ENCODE measurements at places on chromosomes 13 and 19.

DNA sequence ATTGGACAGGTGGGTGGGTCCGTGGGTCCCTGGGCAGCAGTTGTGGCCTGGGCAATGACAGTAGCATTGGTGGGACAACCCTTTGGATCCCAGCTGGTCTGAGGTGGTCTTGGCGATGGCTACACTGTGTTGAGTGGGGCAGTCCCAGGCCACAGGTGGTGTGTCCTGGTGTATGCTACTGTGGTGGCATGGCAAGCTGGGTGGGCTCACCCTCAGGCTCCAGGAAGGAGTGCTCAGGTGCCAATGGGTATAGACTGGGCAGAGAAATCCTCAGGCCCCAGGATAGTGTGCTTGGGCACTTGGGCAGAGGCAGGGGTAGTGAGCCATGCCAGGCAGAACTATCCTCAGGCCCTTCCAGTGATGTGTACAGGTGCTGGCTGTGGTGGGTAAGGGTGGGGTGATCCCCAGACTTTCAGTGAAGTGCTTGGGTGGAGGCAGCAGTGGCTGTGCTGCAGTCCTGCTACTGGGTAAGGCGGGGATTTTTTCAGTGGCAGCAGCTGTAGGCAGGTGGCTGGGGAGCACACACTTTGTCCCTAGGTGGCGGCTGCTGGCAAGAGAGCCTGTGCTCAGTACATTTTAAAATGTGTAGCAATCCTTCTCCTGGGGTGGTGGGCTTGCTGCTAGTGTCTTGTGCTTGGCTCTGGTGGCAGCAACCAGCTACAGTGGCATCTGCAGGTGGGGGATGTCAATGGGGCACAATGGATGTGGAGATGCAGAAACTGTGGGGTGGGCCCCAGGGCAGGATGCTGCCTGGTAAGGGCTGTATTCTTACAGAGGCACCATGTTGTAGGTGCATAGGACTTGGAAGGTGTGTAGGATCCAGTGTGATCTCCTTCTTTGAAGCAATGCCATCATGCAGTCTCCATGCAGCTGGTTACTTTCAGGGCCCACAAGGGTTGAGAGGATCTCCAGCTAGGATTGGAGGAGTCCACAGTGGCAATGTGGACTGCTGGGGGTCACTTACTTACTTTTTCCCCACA, 64.9 kb downstream of the DNAJC3 start:
- DNase-seq: no peak

DNA sequence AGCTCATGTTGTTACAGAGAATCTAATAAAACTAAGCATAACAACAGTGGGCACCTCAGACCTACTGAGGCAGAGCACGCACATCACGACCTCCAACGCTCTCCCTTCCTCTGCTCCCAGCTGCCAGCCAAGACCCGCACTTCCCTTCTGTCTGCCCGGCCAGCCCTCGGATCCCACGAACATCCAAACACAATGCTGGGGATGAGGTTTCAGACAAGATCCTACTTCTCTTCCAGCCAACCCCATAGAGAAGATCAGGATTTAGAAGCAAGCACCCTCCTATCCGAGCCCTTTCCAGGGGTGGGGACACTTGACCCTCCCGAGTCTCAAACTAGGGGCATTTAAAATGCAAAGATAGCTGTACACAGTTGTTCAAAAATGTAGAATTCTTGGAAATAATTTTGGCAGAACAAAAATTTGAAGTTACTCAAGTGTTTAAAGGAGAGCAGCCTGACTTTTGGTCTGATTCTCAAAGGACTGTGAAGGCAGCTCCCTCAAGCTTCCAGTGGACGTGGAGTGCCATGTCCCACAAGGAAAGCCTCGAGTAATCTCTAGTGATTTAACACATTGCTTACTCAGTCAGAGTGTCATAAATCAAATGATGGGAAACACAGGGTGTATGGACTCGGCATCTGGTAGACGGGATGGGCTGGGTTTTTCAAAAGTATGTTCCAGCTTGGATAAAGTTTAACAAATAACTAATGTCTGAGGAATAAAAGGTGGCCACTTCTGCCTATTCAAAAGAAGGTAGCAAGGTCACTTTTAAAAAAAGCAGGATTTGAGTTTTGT, 32.8 kb downstream of the ANKRD10 start:
- DNase-seq: no peak

DNA sequence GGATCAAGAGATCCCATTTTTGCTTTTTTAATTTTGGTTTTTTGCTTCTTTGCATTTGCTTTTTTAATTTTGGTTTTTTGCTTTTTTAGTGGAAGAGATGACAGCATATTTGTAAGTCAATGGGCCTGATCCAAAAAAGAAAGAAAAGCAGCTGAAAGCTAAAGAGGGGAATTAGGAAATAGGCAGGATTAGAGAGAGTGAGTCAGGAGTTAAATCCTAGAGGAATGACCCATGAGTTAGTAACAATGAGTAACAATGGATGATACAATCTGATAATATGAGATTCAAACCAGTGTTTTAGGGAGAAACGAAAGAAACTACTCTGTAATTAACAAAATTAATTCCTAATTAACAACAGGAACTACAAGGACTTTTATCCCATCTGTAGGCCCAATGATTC, 111.2 kb upstream of the SGCG start:
- DNase-seq: no peak

DNA sequence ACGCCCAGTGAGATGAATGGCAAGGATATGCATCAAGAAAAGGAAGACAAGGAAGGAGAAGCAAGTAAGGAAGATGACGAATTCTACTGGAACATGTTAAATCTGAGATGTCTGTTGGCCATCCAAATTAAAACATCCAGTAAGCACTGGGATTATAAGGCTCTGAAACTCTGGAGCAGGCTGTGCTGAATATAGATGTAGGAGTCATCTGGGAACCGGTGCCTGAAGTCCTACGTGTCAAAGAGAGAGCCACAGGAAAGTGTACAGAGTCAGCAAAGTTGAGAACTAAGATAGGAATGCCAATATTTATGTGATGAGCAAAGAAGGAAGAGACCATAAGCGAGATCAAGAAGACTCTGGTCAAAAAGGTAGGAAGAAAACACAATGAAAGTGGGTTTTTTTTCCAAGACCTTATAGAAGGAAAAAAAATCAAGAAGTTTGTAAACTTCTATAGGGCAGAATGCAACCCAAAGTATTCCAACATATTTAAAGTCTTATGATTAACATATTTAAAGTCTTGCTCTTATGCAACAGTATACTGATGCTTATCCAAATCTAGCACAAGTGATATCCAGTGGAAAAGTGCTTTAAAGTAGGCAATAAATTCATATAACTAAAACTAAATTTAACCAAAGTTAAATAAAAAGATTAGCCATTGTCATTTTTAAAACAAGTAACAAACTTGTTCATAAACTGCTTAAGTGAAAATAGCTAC, 51.2 kb upstream of the EEF1AKMT1 start:
- DNase-seq: no peak

GRCh38 chr13:99276706-99277105, 18.5 kb upstream of the GPR18 start:
- no peak for DNase-seq

DNA sequence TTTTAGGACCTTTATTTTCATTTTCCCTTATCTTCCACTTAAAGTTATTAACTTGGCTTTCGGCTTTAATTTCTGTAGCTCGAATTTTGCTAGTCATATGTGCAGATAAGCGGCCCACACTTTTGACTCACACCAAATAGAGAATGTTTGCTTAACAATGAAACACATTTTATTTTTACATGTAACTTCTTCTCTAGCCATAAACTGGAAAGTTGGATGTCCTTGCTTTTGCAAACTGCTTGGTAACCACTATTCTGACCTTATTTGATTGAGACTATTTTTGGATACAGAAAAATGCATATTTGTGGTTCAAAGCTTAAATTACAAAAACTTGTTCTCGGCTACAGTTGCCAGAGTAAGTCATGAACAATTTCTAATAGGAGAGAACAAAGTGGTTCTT, 600.0 kb downstream of the KCTD12 start:
- no peak for DNase-seq

All from hematopoietic multipotent progenitor cell treated with erythropoietin and hydrocortisone succinate and interleukin-3 and kit ligand, for 8 days (in vitro differentiated cells).